ENCODE measurements at places on chromosomes 6 and 20.

- peak; percentile 29 for DNase-seq
Measured at GRCh38 chr6:31083742-31084354, 28.5 kb downstream of the C6orf15 start.

GRCh38 chr6:109961611-109962041 lies 16.5 kb upstream of the GPR6 start:
- DNase-seq = no peak

- DNase-seq = no peak
Measured at GRCh38 chr20:32357375-32357868, 709 bp upstream of the ASXL1 start.

- DNase-seq = no peak
Measured at GRCh38 chr6:169452869-169453620, 199.4 kb upstream of the THBS2 start.

- no peak for DNase-seq
Measured at GRCh38 chr6:76072562-76072961, at the start of gene IMPG1. Gene IMPG1, minus strand, starts transcription at chr6:76072662. Its CDS starts 174 bp downstream, at chr6:76072488.

DNA sequence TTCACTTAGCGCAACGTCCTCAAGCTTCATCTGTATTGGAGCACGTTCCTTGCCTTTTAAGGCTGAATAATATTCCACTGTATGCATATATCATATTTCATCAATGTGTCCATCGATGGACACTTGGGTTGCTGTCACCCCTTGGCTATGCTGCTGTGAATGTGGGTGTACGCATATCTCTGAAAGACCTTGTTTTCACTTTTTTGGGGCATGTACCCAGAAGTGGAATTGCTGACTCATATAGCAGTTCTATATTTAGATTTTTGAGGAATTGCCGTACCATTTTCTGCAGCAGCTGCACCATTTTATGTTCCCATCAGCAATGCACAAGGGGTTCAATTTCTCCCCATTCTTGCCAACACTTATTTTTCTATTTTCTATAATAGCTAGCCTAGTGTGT lies 22.8 kb upstream of the SLC23A2 start:
- DNase-seq = no peak

DNA sequence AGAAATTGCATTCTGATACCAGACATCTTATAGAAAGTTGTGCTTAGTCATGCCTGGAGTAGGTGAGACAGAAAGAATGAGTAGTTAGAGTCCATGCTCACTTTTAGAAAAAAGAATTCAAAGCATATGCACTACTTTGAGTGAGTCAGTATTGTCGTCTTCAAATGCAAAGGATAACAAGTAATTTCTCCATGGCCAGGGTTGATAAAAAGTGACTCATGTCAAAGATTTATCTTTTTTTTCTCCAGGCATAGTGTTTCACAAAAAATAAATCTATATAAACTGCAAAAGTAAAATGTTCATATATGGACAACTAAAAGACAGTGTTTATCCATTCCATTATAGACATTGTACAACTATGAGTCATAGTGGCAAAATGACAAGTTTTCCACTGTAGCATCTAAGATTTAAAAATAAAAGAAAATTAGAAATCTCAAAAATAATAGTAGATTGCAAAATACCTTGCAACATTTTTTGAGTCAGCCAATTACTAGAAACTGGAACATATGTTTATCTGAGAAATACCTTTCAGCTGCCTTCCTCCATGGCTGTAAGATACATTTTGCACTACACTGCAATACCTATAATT lies 329.6 kb downstream of the GRIK2 start:
- no peak for DNase-seq

- no peak for DNase-seq
Measured at GRCh38 chr6:135434991-135435390, 62.5 kb downstream of the AHI1 start.

DNA sequence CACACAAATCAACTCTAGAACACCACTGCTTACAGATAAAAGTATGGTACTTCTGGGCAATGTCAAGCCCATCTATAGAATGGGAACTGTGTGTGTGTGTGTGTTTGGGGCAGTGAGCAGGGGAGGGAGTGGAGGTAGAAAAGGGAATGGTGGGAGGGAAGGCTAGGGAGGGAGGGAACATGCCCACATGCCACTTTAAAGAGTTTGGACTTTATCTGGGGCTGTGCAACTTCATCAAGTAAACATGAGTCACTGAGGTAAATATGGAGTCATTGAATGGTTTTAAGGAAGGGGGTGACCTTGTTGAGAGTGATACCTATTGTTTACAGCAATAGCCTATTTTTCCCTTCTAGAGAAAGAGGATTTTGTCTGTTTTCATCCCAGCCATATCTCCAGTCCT lies 22.5 kb upstream of the RNGTT start:
- no peak for DNase-seq

GRCh38 chr20:43821795-43822194 lies 92.9 kb upstream of the TOX2 start:
- DNase-seq = no peak

GRCh38 chr6:16518265-16518664 lies 243.0 kb downstream of the ATXN1 start:
- no peak for DNase-seq

GRCh38 chr6:12014027-12014872 lies 2.1 kb downstream of the HIVEP1 start:
- no peak for DNase-seq

DNA sequence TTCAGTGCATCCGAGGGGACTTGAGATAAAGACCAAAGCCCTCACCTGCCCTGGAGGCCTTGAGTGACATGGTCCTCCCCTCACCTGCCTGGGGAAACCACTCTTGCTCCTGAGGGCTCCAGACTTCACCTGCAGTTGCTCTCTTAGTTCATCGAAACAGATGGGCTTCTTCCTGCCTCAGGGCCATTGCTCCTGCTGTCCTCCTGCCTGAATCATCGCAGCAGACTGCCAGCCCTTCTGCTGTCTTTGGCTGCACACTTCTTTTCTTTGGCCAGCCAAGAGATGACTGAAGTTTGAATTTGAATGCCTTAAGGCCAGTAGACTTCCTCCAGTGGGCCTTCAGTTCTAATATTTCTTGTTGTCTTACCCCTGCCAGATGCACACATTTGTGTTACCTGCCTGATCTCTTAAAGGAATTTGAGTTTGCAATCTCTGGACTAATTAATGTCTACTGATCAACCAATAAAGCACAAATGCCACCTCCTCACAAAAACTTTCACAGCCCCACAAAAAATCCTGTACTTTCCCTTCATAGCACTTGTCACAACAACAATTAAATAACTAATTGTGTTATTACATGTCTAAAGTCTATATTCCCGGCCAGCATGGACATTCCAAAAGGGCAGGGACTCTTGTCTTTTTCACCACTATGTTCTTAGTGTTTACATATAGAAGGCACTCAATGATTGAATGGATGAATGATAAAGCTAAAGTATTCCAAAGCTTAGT lies 56.7 kb upstream of the SGK1 start:
- DNase-seq = no peak

DNA sequence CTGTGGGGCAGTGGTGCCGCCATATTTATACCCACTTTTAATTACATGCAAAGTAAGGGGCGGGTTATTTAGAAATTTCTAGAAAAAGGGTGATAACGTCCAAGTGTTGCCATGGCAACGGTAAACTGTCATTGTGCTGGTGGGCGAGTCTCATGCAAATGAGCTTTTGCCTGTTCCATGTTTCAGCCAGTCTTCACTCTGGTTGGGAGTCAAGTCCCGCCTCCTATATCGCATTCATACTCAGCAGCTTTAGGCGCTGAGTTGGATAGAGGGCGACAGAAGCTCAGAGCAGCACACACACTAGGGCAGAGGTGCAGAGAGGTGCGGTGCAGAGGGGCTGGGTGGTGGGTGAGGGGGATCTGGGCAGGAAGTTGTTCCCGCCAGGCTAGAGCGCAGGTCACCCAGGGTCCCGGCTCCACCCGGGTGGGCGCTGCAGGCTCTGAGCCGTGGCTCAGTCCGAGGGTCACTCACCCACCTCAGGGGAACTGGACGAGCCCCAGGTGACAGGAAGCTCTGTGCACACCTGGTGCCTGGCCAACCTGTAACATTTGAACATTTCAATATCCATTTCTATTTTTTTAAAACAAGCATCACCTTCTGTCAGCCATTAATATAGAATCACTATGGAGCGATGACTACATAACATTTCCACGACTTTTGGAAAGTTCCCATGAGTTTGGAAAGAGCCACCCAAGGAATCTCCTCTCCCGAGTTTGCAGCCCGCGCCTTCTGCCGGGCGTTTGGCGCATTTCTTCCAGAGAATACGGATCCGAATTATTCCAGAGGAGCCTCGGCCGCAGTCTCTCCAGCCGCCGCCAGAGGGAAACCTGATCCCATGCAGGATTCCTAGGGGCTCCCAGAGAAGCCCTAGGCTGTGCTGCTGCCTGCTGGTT lies 89.1 kb upstream of the PHACTR3 start:
- no peak for DNase-seq

GRCh38 chr6:26215585-26216358 lies 128.5 kb downstream of the HFE start:
- no peak for DNase-seq

- no peak for DNase-seq
Measured at GRCh38 chr6:127963495-127963894, 62.6 kb upstream of the THEMIS start.

GRCh38 chr20:14444106-14444505 lies 106.7 kb upstream of the FLRT3 start:
- DNase-seq = no peak

DNA sequence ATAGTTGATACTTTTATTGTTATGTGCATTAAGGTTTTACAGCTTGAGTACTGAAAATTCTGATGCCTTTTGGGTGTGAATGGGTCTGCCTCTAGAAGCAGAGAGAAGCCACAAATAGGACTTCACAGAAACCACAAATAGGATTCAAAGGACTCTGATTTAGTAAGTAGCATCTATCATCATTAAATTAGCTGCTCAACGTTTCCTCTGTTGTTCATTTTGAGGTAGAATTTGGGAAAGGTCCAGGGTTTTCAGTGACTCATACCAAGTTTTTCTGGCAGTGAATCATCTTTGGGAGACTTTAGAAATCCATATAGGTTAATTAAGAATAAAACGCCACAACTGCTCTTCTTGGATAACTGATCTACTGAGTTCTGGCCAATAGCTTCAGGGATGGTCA lies 105.1 kb downstream of the PHF3 start:
- no peak for DNase-seq

GRCh38 chr6:166336847-166337246 lies 5.5 kb downstream of the SFT2D1 start:
- no peak for DNase-seq

DNA sequence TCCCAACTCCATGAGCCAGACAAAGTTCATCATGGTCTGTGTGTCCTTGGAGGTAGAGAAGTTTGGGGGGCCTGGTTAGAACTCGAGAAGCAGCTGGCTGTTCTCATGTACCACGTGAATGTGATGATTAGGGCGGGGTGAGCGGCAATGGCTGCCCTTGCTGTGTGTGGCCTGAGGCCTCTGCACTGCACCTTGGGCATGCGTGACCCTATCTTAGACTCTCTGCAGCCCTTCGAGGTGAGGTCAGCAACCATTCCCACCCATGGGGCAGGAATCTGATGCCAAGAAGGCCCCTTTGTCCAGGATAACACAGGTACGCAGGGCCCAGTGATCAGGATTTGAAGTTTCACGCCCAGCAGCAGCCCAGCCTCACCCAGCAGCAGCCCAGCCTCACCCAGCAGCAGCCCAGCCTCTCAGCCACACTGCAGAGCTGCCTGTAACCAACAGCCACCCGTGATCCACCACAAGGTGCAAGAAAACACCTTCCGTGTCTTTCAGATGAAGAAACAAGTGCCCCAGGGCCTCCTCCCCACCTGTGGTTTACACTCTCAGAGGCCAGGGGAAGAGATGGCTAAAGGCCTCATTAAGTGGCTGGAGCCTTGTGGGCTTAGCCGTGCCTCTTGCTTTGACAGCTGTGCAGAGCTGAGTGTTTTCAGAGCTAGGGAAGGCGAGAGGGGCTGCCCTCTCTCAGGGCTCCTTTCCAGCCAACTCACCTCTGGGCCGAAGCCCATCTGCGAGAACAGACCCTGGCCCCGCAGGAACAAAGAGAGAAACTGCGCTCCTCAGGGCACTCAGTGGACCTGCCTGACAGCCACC lies 195.2 kb upstream of the CDH4 start:
- no peak for DNase-seq

GRCh38 chr6:111892431-111892830 lies 19.2 kb upstream of the FYN start:
- no peak for DNase-seq

DNA sequence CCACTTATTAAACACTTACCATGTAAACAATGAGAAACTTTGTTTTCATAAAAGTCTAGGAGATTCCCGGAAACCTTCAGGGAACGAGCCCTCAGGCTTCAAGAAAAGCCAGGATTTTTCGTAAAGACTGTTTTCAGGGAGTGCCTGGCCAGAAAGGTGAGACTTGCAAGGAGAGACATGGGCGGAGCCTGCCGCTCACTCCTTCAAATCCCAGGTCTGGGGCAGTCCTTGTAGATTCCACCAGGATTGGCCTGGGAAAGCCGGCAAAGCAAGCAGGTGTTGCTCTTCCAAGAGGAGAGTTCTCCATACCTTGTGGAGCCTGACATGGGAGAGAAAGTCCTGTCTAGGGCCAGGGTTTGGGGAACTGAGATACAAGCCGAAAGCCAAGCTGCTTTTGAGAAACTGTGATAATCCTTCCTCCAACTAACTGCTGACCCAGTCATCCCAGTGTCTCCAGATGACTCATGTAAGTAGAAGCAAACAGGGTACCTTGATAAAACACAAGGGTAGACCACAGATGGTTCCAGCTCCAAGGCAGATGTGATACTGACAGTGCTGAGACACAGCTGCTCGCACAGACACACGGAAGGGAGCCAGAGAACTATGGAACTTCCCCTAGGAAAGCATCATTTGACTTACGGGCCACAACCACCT lies 69.4 kb upstream of the NAA20 start:
- no peak for DNase-seq

- no peak for DNase-seq
Measured at GRCh38 chr6:88750936-88751335, 212.5 kb downstream of the RNGTT start.

DNA sequence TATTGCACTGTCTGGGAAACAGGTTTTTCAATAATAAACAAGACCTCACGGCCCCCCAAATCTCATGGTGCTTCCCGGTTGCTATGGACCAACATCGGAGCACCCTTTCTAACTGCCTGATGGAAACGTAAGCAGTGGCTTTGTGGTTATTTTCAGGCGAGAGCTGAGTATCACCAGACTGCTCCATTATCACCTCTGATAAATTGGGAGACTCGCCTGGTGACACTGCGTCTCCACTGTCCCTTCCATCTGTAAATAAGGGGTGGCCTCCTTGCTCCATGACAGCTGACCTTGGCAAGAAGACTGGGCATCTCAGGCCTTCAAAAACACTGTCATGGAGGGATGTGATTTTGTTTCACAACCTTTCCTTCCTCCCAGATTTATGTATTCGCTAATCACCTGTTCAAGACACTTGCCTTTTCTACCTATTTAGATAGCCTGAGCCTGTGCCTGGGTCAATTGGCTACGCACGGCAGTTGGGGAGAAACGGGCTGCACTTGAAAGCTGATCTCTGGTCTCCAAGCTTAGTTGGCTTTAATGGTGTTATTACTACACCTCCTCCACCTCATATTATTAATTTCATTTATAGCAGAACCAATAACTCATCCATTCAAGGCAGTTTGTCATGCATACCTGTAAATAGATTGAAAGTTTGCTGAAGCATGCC lies 17.7 kb upstream of the CDH4 start:
- DNase-seq = no peak

GRCh38 chr20:49594931-49595315 lies 27.0 kb upstream of the PTGIS start:
- DNase-seq = no peak
